ENCODE measurements at places on chromosomes 7 and 10.

GRCh38 chr7:24706211-24707170 is 50.8 kb downstream of the GSDME start:
- H3K4me1 ChIP-seq = peaks cover 43% of the 10 kb centered on the region
- H3K27me3 ChIP-seq = no peaks in the 10 kb centered on the region
- H3K4me3 ChIP-seq = no peak overlapping the region
- H3K27ac ChIP-seq = no peak overlapping the region
- no peak for DNase-seq

GRCh38 chr10:125961743-125962142 is 65.4 kb downstream of the FANK1 start:
- no peak overlapping the region for H3K4me3 ChIP-seq
- H3K36me3 ChIP-seq = no peaks in the 10 kb centered on the region
- no peak for DNase-seq
- H3K27me3 ChIP-seq = no peaks in the 10 kb centered on the region
- H3K4me1 ChIP-seq = no peaks in the 10 kb centered on the region

DNA sequence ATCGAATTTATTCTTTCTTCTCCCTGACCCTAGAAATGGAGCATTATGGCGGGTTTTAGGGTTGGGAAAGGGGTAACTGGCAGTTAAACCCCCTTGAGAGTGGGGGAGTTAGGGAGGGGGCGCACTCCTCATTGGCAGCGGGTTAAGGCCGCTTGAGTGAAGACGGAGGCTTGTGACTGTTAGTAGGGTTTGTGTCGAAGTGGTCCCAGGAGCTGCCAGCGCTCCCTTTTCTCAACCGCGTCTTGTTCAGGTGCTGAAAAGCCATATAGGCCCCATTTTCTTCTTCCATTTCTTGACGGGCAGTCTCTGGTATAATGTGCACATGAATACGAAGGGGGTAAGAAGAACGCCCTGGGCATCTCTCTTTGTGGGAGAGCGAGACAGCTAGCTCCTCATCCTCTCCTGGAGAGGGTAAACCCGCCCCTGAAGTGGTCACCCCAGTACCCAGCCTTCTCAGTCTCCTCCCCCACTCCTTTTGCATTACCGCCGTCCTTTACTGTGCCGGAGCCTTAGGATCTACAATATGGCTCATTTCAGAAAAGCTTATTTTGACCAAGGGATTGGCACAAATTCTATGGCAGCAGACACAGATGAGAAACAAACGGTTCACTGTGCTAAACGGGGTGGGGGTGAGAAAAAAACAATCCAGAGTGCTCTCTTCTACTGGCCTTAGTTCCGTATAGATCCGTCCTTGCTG is 836 bp downstream of the KMT2E start:
- H3K4me1 ChIP-seq = peaks cover 5% of the 10 kb centered on the region
- H3K27ac ChIP-seq = peak overlapping the region; percentile 100
- peak overlapping the region; percentile 98 for H3K4me3 ChIP-seq
- H3K27me3 ChIP-seq = no peaks in the 10 kb centered on the region
- DNase-seq = peak; percentile 87

GRCh38 chr10:110225441-110225755 is 18.0 kb downstream of the MXI1 start:
- DNase-seq = no peak
- no peaks in the 10 kb centered on the region for H3K36me3 ChIP-seq
- H3K4me3 ChIP-seq = peak overlapping the region; percentile 49
- no peaks in the 10 kb centered on the region for H3K27me3 ChIP-seq
- peaks cover 27% of the 10 kb centered on the region for H3K4me1 ChIP-seq

GRCh38 chr7:115040495-115040894 is 118.6 kb downstream of the MDFIC start:
- no peak for DNase-seq
- H3K27me3 ChIP-seq = no peaks in the 10 kb centered on the region
- H3K27ac ChIP-seq = no peak overlapping the region
- no peak overlapping the region for H3K4me3 ChIP-seq

- no peak overlapping the region for H3K4me3 ChIP-seq
- no peaks in the 10 kb centered on the region for H3K36me3 ChIP-seq
- H3K4me1 ChIP-seq = no peaks in the 10 kb centered on the region
- DNase-seq = no peak
- H3K27ac ChIP-seq = no peak overlapping the region
Observed at GRCh38 chr10:62618576-62619412, 185.7 kb upstream of the ADO start.

- no peaks in the 10 kb centered on the region for H3K27me3 ChIP-seq
- no peak overlapping the region for H3K4me3 ChIP-seq
- H3K4me1 ChIP-seq = no peaks in the 10 kb centered on the region
- H3K36me3 ChIP-seq = peaks cover 19% of the 10 kb centered on the region
- no peak overlapping the region for H3K27ac ChIP-seq
Observed at GRCh38 chr10:73182568-73182967, 14.6 kb downstream of the FAM149B1 start.

- no peak overlapping the region for H3K27ac ChIP-seq
- H3K4me1 ChIP-seq = peaks cover 8% of the 10 kb centered on the region
- peaks cover 12% of the 10 kb centered on the region for H3K36me3 ChIP-seq
- no peaks in the 10 kb centered on the region for H3K27me3 ChIP-seq
- no peak overlapping the region for H3K4me3 ChIP-seq
Observed at GRCh38 chr7:101559586-101559985, 69.5 kb downstream of the MYL10 start.

DNA sequence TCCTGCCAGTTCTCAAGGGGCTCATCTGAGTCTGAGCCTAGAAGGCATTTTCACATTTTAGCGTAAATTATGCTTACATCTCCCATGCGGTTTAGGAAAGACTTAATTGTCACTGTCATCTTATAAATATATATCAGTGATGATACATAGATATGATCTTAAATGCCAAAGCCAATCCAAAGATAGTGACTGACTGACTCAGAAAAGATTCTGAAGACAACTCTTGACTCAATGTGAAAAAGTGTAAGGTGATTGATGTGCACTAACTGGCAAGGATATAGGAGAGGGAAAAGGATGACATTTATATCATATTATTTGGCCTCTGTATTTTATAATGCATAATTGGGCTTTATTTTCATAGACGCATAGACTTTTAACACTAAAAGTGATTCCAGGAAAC is 84.9 kb upstream of the LRRN3 start:
- DNase-seq = no peak
- no peaks in the 10 kb centered on the region for H3K27me3 ChIP-seq
- no peaks in the 10 kb centered on the region for H3K36me3 ChIP-seq

- H3K36me3 ChIP-seq = no peaks in the 10 kb centered on the region
- H3K27me3 ChIP-seq = no peaks in the 10 kb centered on the region
- no peak for DNase-seq
- peaks cover 10% of the 10 kb centered on the region for H3K4me1 ChIP-seq
Observed at GRCh38 chr7:50562136-50562535, 3.1 kb downstream of the DDC start.

GRCh38 chr10:122531939-122532338 is 28.6 kb upstream of the DMBT1 start:
- no peak for DNase-seq
- no peaks in the 10 kb centered on the region for H3K36me3 ChIP-seq
- H3K27me3 ChIP-seq = no peaks in the 10 kb centered on the region
- no peak overlapping the region for H3K4me3 ChIP-seq

DNA sequence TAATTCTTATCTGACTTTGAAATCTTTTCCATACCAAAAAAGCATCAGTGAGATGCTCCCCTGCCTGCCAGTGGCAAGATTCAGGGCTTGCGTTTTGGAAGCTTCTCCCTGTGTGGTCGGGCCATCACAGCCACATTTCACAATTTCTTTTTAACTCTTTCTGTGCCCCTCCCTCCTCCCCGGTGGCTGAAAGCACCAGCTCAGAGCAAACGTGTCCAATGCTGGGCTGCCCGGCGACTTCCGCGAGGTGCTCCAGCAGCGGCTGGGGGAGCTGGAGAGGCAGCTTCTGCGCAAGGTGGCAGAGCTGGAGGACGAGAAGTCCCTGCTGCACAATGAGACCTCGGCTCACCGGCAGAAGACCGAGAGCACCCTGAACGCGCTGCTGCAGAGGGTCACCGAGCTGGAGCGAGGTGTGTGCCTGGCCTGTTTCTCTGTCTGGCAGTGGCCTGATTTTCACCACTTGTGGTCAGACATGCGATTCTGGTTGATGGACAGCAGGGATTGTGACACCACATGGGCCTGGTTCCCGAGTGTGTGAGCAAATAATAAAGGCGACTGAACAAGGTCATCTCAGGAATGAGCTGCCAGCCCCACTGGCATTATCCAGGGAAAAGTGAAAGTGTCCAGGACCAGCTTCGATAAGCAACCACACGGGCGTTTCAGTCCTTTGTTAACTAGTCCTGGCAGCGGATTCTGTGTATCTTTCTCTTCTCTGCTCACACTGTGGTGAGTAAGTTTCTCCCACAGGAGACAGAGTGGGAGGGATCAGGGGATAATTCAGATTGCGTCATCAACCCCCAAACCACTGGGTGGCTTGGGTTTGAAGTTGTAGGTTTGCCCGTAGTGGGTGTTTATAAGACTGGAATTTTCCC is 2.6 kb downstream of the NPTX2 start:
- peaks cover 47% of the 10 kb centered on the region for H3K4me1 ChIP-seq
- peaks cover 15% of the 10 kb centered on the region for H3K36me3 ChIP-seq
- no peak for DNase-seq

DNA sequence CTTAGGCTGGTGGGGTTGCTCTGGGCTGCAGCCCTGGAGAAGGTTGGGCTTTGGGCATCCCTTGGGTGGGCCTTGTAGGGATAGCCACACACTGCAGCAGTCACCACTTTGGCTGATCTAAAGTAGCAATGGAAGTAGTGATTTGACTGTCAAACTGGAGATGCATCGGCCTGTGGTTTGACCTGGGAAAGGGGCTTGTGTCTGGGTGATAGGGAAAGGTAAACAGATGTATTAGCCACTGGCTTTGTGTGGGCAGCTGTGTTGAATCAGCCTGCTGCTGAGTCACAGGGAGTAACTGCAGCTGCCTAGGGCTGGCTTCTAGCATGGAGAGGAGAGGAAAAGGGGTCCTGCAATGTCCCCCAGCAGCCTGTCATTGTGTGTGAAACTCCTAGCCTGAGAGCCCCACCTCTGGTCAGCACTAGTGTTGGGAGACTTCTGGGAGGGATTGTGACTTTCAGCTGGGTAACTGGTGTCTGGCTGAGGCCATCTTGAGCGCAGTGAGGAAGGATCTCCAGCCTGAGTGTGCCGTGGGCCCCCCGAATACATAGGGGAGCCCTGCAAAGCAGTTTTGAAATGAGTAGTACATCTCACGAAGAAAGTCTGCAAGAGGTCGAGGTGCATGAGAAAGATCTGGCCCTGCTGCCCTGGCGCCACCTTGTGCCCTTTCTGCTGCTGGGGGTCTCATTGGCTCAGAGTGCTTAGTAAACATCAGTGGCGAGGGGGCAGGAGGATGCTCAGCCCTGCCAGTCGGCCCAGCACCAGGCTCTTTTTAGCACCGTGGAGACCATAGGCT is 117.3 kb downstream of the FANK1 start:
- DNase-seq = no peak
- H3K4me1 ChIP-seq = peaks cover 6% of the 10 kb centered on the region
- H3K36me3 ChIP-seq = peaks cover 3% of the 10 kb centered on the region
- H3K27me3 ChIP-seq = no peaks in the 10 kb centered on the region
- no peak overlapping the region for H3K27ac ChIP-seq

Data from spinal cord (tissue), 10 donors.